ENCODE measurements at places on chromosomes 13 and 19. TPM values are rescaled to one million over a fixed set of nuclear protein-coding genes. Genes with fewer than 3 reads are reported as not detected.

Gene SYCN
- polyA plus RNA-seq, result not detected

Gene CPB2
- 0.47 TPM for polyA plus RNA-seq

Gene PSG4
- polyA plus RNA-seq, result not detected

Gene NLRP7
- polyA plus RNA-seq, result 1.2 TPM

Gene ICAM5
- polyA plus RNA-seq, result 0.78 TPM

Gene ARRDC2
- 3.2 TPM for polyA plus RNA-seq

Gene CAMSAP3
- 10.2 TPM for polyA plus RNA-seq

Gene GCDH
- 54.1 TPM for polyA plus RNA-seq

Gene LGALS7B
- polyA plus RNA-seq, result 6.6 TPM

Gene RUBCNL
- polyA plus RNA-seq, result 2.9 TPM

Gene RDH8
- not detected for polyA plus RNA-seq

Gene PGLYRP1
- not detected for polyA plus RNA-seq

Gene CELF5
- polyA plus RNA-seq, result 5.6 TPM

Gene NCLN
- polyA plus RNA-seq, result 85.6 TPM

Gene ZNF20
- 3.6 TPM for polyA plus RNA-seq

Gene SIAH3
- polyA plus RNA-seq, result 0.13 TPM

Gene ZSCAN4
- not detected for polyA plus RNA-seq

Gene USHBP1
- 4.0 TPM for polyA plus RNA-seq

Gene PABPC3
- 0.42 TPM for polyA plus RNA-seq

Gene PCP2
- 0.40 TPM for polyA plus RNA-seq

Gene LGALS14
- not detected for polyA plus RNA-seq

Gene MRI1
- 12.3 TPM for polyA plus RNA-seq

Gene ZBTB45
- polyA plus RNA-seq, result 9.5 TPM

Gene VSIG10L
- polyA plus RNA-seq, result 9.8 TPM

Gene DIAPH3
- 30.2 TPM for polyA plus RNA-seq

Gene KLK3
- polyA plus RNA-seq, result 0.14 TPM

Gene ZNF737
- 6.9 TPM for polyA plus RNA-seq

Gene RASGRP4
- 1.5 TPM for polyA plus RNA-seq

Gene FPR3
- polyA plus RNA-seq, result 0.16 TPM

Gene LILRB2
- not detected for polyA plus RNA-seq

Gene CYP2F1
- polyA plus RNA-seq, result 1.1 TPM

Gene ENOX1
- 0.81 TPM for polyA plus RNA-seq

Gene ZBTB32
- 0.45 TPM for polyA plus RNA-seq

Gene PSPN
- 0.82 TPM for polyA plus RNA-seq

Gene TINCR
- 0.94 TPM for polyA plus RNA-seq

Gene CCL25
- 0.73 TPM for polyA plus RNA-seq

Gene KEAP1
- polyA plus RNA-seq, result 46.5 TPM

Gene C13orf42
- 94.4 TPM for polyA plus RNA-seq

Measured in GM23338 (cell line).